Cardiac fibroblast (primary cell): ENCODE measurements at places on chromosomes 7 and 10.

- DNase-seq, result no peak
Measured at GRCh38 chr10:97128039-97128492, 57.7 kb downstream of the SLIT1 start.

- no peak for DNase-seq
Measured at GRCh38 chr10:1807924-1808323, 70.6 kb upstream of the ADARB2 start.

- DNase-seq, result no peak
Measured at GRCh38 chr7:37062560-37062859, 338.2 kb upstream of the AOAH start.

- DNase-seq, result no peak
Measured at GRCh38 chr7:157397036-157397720, 60.4 kb downstream of the DNAJB6 start.

DNA sequence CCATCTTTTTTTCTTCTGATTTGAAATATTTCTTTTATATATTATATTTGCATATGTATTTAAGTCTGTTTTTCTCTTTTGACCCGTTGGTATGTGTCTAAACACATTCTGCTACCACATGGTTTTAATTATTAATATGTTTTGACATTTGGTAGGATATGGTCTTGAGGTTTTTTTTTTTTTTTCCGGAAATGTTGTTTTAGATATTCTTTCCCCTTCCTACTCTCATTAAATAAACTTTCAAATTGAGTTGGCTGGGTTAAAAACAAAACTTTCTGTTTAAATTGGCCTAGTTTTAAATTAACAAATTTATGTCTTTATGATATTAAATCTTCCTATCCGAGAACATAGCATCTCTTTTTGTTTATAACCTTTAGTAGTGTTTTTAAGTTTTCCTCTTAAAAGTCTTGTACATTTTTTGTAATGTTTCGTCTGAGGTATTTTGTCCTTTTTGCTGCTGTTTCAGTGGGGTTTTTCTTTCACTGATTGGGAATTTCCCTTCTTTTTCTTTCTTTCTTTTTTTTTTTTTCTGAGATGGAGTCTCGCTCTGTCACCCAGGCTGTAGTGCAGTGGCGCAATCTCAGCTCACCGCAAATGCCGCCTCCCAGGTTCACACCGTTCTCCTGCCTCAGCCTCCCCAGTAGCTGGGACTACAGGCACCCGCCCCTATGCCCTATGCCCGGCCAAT is 25.4 kb downstream of the STAM start:
- no peak for DNase-seq

DNA sequence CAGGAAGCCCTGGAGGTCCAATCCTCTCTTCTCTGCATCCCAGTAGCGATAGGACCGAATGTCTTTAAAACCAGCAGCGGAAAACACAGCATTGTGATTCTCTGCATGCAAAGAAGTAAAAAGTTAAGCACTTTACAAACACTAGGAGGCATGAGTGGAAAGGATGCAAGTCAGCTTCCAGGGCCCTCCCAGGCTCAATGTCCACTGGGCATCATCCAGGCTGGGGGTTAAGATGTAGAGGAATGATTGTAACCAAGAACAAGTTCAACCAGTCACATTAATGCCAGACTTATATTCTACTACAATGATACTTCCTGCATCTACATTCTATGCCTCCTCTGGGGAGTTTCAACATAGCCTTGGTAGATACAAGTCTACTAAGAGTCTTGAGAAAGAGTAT is 24.3 kb downstream of the GOT1 start:
- no peak for DNase-seq

- peak; percentile 9 for DNase-seq
Measured at GRCh38 chr7:22296916-22297315, 60.0 kb downstream of the RAPGEF5 start.

GRCh38 chr10:93995598-93996271 is 2.0 kb downstream of the PLCE1 start:
- DNase-seq, result peak; percentile 62
